ENCODE measurements at places on chromosomes 4 and X.

GRCh38 chrX:85859426-85859825 lies 187.9 kb downstream of the CHM start:
- no peak for DNase-seq

GRCh38 chrX:154032160-154032559 lies 12.5 kb upstream of the IRAK1 start:
- DNase-seq = no peak

- DNase-seq = peak; percentile 51
These were observed 26.5 kb upstream of the XIAP start for GRCh38 chrX:123833387-123833786.

GRCh38 chr4:154366956-154367355 lies 124.6 kb downstream of the DCHS2 start:
- peak; percentile 22 for DNase-seq

DNA sequence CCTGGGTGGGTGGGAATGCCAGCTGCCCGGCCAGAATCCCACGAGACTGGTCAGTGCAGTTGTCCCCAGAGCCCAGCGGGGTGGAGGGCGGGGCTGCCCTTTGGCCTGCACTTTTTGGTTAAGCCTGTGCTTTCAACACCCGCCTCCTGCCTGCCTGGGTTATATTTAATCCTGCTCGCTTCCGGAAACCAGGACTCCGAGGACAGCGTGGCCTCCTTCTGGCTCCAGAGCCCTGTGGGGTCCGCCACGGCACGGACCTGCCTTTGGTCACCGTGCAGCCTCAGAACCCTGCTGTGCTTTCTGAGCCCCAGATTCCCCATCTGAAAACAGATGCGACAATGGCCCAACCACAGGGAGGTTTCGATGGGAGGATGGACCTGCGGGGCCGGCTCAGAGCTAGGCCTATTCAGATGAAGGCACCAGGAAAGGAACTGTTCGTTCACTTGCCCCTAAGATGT lies 29.4 kb upstream of the KIAA0232 start:
- DNase-seq = peak; percentile 52

- DNase-seq = no peak
These were observed 14.8 kb downstream of the NDNF start for GRCh38 chr4:121057466-121057922.

- no peak for DNase-seq
These were observed 92.5 kb downstream of the RASL11B start for GRCh38 chr4:52954560-52955170.

GRCh38 chr4:7187168-7187535 lies 5.2 kb upstream of the SORCS2 start:
- DNase-seq = no peak

- DNase-seq = no peak
These were observed 412.1 kb upstream of the GRIA3 start for GRCh38 chrX:122771933-122772332.

DNA sequence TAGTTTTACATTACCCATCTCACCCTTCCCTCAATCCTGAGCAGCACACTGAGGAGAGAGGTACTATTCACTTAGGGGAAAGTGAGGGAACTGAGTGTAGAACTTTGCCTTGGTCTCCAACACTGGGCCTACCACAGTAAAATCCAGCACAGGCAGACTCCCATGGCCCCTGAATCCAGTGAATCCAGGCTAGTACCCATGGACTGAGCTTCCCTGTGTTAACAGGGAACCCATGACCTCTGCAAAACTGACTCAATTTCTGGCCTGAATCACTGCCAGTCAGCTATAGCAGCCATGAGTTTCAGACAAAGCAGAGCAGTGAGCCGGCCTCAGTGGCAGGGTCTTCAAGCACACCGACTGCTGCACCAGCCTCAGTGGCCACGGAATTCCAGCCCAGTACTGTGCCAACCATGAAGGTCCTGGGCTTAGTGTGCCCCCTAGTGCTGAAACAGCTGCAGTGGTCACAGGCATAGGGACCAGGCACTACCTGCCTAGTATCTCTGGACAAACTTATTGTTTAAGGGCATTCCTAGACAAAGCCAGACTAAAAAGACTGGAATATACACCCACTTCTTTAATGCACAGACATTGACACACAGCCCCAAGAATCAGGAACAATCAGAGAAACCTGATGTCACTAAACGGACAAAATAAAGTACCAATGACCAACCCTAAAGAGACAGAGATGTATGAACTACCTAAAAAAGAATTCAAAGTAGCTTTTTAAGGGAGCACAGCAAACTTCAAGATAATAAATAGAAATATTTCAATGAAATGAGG lies 127.4 kb upstream of the RPL34 start:
- no peak for DNase-seq

DNA sequence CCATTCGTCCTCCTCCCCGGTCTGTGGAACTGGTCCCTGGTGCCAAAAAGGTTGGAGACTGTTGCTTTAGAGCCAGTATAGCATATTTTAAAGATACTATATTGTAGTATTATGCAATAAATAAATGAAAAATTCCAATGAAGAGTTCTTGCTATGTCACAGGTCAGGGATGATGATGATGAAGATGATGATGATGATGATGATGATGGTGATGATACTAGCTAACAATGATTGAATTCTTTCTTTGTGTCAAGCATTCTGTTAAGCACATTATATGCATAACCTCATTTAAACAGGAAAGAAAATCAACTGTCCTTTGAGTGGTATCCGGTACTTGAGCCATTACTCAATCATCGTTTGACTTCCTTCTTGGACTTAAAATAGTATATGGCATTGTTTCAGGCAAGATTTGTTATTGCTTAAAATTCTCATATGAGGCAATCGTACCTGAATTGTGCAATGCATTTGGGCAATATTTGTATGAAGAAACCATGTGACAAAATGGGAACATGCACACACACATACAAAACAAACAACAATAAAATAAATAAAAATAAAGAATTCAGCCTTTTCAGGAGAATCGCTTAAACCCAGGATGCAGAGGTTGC lies 22.8 kb upstream of the TLR2 start:
- DNase-seq = peak; percentile 54

DNA sequence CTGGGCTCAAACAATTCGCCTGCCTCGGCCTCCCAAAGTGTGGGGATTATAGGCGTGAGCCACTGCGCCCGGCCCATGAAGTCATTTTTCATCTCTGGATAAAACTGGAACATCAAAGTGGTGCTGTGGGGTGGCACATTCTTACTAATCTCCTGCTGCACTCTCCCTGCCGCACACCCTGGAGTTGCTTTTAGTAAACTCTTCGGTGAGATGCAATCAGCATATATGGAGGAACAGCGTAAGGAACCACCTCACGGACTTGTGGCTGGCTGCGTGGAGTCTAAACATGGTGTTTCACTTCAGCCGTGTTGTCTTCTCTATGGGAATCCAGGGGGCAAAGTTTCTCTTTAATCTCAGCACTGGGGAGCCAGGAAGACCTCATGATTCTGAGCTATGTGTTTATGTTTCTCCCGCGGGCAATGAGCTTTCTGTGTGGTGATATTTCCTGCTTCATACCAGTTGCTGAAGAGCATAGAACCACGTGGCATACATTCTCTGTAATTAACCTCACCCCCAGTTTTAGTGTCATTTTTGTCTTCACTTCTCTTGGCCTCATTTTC lies 2.1 kb upstream of the RHOH start:
- DNase-seq = no peak

DNA sequence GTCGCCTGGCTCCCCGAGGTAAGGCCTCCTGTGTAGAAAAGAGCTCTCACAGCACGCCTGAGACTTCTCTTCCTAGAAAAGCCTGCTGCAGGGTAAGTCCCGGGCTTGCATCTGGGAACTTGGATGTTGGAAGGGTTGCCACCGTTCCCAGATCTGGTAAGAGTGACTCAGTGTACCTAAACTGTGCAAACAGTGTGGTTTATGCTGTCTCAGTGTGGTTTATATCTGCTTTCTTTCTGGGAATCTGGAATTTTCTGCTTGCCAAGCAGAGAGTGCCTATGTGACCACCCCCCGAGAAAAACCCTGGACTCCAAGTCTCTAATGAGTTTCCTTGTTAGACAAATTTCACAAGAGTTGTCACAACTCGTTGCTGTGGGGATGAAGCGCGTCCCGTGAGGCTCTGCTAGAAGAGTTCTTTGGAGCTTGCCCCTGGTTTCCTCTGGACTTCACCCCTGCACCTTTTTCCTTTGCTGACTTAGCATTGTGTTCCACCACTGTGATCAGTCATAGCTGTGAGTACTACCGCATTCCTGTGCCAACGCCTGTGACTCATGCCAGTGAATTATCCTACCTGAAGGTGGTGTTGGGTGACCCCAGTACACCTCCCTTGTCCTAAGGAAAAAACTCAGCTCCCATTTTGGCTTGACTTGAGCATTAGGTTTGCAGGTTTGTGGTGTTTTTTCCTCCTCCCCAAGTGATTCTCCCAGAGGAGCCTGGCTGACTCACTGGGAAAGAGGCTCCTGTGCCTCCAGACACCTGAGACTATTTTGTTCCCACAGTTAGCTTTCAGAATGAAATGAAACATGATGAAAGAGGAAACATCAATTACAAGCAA lies 14.5 kb downstream of the SLC2A9 start:
- DNase-seq = no peak

- DNase-seq = no peak
These were observed 25.6 kb downstream of the KDM6A start for GRCh38 chrX:44898411-44899221.

- DNase-seq = no peak
These were observed 318.7 kb downstream of the CAMK2D start for GRCh38 chr4:113442826-113443225.

GRCh38 chrX:54695231-54695630 lies 102.8 kb downstream of the ITIH6 start:
- DNase-seq = no peak

- peak; percentile 97 for DNase-seq
These were observed 29.1 kb upstream of the GALNT7 start for GRCh38 chr4:173139561-173139960.

DNA sequence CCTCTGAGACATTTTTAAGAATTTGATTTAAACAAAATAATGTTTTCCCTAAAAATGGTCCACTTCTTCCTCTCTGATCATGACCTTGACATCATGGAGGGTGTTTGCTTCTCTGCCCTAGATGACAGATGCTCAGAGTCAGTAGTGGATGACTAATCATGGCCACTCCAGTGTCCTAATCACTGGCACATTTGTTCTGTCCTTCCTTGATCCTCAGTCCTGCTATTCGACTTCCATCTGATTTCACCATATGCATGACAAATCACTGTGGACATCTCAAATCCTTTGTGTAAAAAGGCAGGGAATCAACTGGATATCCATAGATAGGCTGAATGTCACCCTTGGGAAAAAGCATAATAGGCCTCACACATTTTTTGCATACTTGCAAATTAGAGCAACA lies 9.0 kb downstream of the CRMP1 start:
- no peak for DNase-seq

GRCh38 chr4:6157926-6158325 lies 42.4 kb downstream of the JAKMIP1 start:
- no peak for DNase-seq

GRCh38 chr4:129446074-129446473 lies 350.1 kb downstream of the C4orf33 start:
- DNase-seq = no peak

DNA sequence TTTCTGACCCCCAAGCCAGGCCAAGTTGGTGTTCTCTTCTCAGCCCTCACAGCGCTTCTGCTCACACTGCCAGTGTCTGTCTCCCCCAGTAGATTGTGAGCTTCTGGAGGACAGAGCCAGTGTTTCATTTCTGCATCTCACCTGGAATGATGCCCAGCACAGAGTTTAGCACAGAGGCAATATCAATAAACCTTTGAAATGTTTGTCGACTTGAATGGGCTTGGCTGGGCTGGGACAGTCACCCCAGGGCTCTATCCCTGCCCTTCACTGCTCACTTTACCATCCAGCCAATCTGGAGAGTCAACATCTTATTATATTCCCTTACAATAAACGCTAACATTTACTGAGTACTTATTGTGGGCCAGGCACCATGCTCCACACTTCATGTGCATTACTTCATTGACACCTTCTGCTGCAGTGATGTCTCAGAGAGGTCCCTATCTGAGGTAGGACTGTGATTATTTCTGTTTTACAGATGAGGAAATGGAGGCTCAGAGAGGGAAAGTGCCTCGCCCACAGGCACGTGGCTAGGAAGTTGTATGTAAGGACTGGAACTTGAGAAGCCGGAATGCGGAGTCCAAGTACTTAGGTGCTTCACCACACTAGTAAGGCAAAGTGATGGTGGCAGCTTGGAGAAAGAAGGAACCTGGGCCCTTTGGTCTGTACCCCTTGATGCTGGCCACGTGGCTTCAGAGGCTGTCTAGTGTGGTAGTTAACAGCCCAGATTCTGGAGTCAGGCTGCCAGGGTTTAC lies 19.5 kb downstream of the EFNB1 start:
- no peak for DNase-seq

DNA sequence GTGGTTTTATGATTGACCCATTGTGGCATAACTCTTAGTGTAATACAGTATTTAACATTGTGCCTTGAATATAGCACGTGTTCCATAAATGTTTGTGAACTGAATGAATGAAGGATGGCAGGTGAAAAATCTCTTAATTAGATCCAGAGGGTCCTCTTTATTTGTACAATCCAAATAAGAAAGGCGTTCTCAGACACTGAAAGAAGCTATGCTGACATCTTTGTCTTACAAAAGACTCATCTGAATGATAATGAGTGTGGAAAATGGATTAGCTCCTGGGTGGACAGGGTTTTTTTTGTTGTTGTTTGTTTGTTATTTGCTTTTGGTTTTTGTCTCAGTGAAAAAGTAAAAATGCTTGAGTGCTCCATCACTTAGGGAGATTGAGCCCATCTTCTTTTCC lies 62.7 kb downstream of the NEUROG2 start:
- DNase-seq = no peak

GRCh38 chrX:131617182-131617581 lies 73.3 kb downstream of the OR13H1 start:
- DNase-seq = no peak

- DNase-seq = no peak
These were observed 15.1 kb downstream of the SH3BP2 start for GRCh38 chr4:2808001-2808400.

DNA sequence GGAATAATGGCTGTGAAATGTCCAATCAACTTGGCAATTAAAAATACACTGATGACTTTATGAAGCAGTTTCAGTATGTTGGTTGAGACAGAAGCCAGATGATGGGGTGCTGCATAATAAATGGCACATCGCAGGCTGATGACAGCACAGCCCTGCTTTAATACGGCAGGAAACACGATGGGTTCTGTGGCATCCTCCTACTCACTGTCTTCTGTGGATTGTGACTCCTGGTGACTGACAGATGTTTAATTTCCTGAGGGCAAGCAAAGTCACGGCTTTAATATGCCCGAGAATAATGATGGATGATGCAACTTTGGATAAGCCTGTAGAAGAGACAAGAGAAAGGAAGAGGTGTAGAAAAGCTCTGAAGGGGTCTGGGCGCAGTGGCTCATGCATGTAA lies 295.4 kb downstream of the TRIML1 start:
- no peak for DNase-seq

- DNase-seq = peak; percentile 96
These were observed 19.7 kb upstream of the SPON2 start for GRCh38 chr4:1192091-1192492.

GRCh38 chr4:2468456-2469191 lies at the start of gene RNF4:
Gene RNF4 (plus strand): TSS chr4:2469106. CDS start chr4:2490494, 21,388 bp downstream.
- peak; percentile 97 for DNase-seq
